ENCODE measurements at places on chromosomes 3 and 15.

DNA sequence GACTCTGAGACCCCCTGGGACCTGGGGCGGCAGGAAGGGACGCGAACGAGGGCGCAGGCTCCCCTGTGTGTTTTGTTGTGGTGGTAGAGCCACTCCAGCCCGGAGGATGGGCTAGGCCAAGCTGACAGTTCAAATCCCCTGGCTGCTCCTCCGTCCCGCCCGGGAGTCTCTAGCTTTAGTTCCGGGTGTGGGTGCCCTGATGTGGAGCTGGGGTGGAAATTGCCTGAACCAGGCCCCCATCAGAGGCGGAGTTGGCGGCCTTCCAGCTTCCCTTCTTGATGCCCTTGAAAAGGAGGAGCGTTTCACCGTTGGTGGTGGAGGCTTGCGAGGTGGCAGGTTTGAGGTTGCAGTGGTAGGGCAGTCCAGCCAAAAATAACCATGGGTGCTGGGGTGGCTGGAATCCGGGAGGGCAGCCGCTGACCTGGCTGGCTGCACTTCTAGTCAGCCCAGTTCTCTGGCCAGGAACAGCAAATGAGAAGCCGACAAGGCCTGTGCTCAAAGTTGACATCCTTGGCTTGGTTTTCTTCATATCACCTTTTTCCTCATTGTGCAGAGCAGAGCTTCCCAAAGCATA, 817 bp downstream of the CLK3 start:
- peak; percentile 64 for DNase-seq

GRCh38 chr3:105137911-105138310, 228.8 kb upstream of the ALCAM start:
- no peak for DNase-seq

- no peak for DNase-seq
These were observed 9.2 kb upstream of the DCUN1D1 start for GRCh38 chr3:182989566-182989965.

DNA sequence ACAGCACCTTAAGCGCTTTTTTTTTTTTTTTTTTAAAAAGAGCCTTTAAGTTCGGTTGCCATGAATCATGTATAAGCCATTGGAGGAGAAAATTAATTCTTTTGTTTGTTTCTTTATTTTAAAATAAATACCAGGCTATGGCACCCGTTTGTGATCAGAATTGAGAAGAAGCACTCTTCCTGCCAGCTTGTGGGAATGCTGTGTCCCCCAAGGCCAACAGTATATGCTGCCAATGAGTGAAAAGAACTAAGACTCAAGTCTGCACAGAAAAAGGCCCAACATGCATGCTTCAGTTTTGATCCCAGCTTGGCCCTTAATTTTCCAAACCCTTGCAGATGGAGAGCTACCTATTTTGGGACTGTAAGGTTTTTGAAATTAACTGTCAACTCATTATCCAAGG, 90.5 kb downstream of the LRRC3B start:
- no peak for DNase-seq

DNA sequence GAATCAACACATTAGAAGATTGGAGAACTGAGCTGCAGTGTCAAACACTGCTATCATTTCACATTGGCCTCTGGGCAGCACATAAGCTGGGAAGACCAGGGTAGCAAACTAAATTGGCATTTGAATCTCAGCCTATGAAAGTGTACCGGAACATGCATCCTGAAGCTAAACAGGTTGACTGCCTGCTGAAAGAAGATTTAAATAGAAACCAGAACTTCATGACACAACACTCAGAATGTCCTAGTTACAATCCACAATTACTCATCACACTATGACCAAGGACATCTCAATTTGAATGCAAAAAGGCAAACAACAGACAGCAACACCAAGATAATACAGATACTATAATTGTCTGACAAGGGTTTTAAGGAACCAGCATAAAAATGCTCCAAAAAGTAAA, 26.2 kb downstream of the TM2D3 start:
- no peak for DNase-seq

GRCh38 chr3:122271246-122271898, 53.7 kb upstream of the CSTA start:
- DNase-seq = no peak

GRCh38 chr3:89315750-89316470, 208.5 kb downstream of the EPHA3 start:
- no peak for DNase-seq

DNA sequence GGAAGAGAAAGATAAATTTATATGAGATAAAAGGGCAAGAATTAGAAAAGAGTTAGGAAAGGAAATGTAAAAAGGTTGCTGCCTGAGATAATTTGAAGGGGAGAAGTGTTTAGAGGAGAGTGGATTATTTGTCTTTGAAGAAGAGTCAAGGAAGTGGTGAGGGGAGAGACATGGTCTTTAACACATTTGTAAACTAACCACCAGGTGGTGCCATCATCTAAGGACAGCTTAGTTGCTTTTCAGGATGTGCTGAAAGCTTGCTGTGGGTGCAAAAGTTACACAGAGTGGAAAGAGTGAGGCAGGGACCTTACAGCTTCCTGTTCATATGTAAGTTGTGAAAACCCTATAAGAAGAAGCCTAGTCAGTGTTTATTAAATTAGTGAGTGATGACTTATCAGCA, 114.1 kb upstream of the DNAJC19 start:
- no peak for DNase-seq

- DNase-seq = no peak
These were observed 1.5 kb downstream of the NSUN3 start for GRCh38 chr3:94064243-94064860.

DNA sequence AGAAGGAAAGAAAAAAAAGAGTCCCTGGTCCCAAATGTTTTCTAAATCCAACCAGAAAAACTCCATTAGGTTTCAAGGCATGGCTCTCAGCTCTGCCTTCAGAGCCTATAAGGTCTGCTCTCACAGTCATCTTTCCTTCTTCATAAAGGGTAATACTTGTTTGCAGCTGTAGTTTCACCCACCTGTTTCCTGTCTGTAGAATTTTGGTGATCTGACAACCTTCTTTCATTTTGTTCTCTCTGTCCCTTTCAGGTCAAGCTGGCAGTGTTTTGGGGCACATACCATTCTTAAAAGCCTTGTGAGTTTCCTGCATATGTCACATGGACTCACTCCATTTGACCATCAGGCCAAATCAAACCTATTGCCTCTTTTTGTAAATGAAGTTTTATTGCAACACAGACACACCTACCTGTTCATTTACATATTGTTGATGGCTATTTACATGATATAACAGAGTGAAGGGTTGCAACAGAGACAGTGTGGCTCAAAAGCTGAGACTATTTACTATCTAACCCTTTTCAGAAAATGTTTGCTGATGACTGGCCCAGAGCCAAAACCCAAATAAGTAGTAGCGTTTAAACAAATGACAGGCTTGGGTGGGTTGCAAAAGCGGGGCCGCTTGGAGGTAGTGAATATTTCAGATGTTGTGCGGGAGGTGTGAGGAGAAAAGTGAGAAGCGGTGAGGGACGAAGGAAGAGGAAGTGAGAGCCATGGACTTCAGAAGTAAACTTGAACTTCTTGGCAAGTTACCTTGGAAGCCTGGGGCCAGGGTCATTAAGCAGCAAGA, 292.7 kb upstream of the PROK2 start:
- no peak for DNase-seq

DNA sequence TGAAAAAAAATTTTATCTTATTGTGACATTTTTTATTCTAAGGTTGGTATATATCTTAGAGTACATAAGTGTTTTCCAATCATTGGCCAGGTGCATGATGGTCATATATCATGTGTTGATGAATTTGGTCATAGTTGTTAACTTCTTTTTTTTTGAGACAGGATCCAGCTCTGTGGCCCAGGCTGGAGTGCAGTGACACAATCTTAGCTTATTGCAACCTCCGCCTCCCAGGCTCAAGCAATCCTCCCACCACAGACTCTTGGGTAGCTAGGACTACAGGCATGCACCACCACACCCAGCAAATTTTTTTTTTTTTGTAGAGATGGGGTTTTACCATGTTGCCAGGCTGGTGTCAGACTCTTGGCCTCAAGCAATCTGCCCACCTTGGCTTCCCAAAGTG, 44.0 kb downstream of the PCCB start:
- no peak for DNase-seq

DNA sequence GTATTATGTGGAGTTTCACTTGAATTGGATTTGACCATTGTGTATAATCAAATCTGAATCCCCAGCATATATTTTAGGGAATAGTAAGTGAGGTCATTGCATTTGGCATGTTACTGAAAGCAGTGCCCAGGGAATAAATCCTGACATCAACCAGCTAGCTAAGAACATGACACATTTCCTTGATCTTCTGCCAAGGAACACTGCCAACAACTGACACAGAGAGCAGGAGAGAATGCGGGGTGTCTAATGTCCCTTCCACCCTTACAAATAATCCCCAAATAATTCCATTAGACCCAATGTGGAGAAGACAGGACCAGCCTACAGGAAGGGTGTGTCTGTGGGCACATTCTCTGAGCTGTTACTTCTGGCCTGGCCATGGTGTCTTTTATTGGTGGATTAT, 30.6 kb upstream of the UBE3A start:
- DNase-seq = no peak

GRCh38 chr3:61184956-61185355, 66.3 kb downstream of the FHIT start:
- DNase-seq = no peak

- DNase-seq = no peak
These were observed 21.2 kb downstream of the NR1D2 start for GRCh38 chr3:23966328-23966727.

DNA sequence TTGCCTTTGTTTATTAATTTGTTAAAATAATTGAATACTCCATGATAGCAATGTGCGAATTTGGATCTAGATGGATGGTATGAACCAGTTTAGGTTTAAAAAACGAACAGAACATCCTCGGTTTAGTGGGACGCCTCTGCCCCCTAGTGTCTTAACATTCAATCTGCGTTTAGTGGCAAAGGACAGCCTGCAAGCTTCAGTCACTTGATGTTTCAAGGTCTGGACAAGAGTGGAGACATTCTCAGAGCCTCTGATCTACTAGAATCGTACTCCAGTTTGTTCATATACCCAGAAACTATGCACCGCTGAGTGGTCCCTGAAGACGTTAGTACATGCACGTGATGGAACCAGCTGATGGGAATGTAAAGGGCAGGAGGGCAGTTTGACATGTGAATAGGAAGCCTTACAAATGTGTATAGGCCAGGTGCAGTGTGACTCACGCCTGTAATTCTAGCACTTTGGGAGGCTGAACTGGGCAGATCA, 17.8 kb upstream of the ATP13A4 start:
- DNase-seq = peak; percentile 26

DNA sequence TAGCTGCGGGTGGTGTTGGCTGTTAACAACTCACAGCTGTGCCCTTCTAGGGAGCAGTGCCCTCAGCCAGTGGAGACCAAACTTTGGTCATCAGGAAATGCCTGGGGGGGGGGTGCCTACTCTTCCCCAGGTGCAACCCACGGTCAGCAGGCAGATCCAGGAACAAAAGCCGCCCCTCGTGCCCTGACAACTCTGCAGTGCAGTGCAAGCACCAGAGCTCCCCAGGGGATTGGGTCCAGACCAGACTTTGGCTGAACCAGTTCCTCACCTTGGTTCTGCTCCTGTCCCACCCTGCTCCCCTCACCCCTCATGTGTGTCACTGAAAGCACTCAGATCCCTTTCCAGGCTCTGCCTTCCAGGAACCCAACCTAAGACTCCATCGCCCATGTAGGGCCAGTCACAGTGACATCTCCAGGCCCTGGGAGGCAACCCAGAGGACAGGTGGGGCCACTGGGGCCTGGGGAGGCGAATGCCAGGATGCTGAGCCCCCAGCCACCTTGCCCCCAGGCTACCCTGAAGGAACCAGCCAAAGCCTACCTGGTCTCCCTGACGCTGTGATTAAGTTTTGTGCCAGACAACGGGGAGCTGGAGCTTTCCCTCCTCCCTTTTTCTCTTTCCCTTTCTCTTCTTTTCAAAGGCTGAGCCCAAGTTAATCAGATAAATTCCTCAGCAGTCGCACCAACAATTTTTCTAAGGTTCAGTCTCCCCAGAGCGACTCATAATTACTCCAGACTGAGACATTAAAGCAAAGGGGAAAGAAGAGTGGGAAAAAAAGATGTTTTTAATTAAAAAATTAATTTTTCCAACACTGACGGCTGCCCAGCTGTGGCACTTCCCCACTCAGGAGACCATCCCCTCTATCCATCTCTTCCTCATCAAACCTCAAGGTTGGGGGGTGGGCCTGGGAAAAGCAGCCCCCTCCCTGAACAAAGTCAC, 207.5 kb upstream of the LINGO1 start:
- no peak for DNase-seq

DNA sequence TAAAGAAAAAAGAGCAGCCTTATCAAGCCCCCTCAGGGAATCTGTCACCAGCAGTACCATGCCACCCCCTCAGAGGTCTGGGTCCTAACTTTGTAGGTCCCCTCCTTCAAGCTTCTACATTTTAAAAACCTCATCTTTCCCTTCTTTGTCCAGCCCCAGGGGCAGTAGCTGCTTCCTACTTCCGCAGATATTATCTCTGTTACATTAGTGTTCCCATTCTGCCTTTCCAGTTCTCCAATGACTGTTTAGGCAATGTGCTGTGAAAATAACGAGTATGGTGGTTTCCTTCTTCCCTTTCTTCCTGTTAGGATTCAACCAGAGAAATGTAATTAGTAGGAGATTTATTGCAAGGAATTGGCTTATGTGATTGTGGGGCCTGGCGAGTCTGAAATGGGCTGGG, 126.1 kb upstream of the TNIK start:
- no peak for DNase-seq

DNA sequence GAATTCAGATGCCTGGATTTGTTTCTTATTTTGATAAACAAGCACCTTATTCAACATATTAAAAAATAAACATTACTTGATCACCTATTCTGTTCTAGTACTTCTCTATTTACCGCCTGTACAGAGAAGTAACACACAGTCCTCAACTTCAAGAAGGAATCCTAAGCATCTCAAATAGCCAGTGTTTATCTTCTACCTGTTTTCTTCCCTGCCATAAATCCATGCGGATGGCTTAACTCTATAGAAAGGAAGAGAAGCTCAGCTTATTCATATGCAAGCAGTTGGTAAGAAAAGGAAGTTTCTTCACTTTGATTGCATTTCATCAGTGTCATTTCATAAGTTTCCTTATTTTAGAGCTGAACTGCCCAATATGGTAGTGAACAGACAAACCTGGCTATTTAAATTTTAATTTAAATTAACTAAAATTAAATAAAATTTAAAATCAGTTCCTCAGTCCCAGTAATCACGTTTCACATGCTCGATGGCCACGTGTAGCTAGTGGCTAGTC, 210.0 kb upstream of the PEX5L start:
- no peak for DNase-seq

- DNase-seq = no peak
These were observed 223.3 kb upstream of the TPRG1 start for GRCh38 chr3:188948281-188948996.

DNA sequence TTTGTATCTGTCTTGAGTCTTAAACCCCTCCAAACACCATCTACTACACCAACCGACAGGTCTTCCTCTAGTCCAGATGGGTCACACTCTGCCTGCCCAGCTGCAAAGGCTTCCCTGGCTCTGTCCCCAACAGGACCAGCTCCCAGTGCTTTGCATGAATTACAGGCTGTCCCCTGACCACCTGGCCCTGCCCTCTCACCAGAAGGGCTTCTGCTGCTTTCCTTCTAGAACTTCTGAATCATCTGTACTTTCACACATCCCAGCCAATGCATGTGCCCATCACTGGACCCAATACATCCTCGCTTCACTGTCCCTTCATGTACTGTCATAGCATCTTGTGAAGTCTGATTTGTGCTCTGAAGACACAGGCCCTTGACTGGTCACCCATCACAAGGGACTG, 53.6 kb downstream of the HOMER2 start:
- DNase-seq = no peak
